Body of pancreas (tissue), 4 donors: ENCODE measurements at places on chromosomes 13 and 19. TPM values are rescaled to one million over a fixed set of nuclear protein-coding genes. Genes with fewer than 3 reads are reported as not detected.

Gene CPB2
- 1.8 TPM for total RNA-seq

Gene GET3
- 22.8 TPM for total RNA-seq

Gene CYP4F2
- not detected for total RNA-seq

Gene ZNF649
- 4.0 TPM for total RNA-seq
